ENCODE measurements at places on chromosomes 1 and 21.

- DNase-seq, result no peak
Observed at GRCh38 chr21:19993268-19993667, 1004.9 kb upstream of the NCAM2 start.

GRCh38 chr1:65083263-65083896 lies 64.6 kb upstream of the AK4 start:
- no peak for DNase-seq

GRCh38 chr1:205041001-205041715 lies 1.9 kb upstream of the CNTN2 start:
- no peak for DNase-seq

DNA sequence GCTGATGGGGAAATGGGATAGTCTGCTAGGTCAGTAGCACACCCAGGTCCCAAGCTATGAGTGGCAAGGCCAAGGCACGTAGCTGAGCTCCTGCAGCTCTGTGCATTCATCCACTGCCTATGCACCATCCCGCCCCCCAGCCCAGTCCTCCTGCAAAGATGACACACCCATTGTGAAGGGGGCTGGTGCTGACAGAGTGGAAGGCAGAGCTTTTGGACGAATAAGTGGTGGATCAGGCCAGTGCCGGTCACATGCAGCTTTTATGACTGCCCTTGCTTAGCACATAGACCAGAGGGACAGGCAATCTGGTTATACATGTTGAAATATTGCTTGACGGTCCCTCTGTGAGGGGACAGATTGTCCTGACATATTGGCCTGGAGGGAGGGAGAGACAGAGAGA lies 494.3 kb downstream of the PTPRU start:
- no peak for DNase-seq

- DNase-seq, result peak; percentile 87
Observed at GRCh38 chr1:152458384-152459185, 44.5 kb upstream of the CRNN start.

GRCh38 chr1:91160363-91161075 lies 138.7 kb upstream of the ZNF644 start:
- DNase-seq, result no peak

DNA sequence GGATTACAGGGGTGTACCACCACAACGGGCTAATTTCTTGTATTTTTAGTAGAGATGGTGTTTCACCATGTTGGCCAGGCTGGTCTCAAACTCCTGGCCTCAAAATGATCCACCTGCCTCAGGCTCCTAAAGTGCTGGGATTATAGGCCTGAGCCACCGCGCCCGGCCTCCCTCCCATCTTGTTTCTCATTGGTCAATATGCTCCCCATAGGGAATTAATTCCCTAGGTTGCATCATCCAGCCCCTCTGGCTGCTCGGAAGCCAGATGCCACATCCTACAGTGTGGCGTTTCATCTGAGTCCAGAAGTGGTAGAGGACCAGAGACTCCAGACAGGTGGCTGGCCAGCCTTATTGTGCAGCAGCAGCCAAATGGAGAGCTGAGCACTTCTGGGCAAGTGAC lies 11.5 kb upstream of the VASH2 start:
- no peak for DNase-seq

DNA sequence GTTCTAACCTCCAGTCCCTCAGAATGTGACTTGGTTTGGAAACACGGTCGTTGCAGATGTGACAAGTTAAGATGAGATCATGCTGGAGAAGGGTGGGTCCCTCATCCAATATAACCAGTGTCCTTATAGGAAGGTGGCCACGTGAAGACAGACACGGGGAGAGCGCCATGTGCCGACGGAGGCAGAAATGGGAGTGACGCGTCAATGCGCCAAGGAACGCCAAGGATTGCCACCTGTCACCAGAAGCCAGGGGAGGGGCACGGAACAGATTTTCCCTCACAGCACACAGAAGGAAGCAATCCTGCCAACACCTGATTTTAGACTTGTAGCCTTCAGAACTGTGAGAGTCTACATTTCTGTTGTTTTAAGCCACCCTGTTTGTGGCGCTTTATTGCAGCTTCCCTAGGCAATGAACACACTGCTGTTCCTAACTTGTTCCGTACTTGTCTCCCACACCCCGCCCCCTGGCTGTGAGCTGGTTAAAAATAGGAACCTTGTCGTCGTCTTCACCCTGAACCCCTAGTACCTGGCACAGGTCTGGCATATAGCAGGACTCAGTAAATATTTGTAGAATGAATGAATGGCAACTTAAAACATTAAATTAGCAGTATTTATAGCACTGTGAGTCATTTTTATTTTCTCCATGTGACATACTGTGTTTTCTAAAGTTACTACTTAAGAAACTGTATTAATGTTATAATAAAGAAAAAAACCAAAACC lies 14.2 kb downstream of the RIMS3 start:
- DNase-seq, result no peak

DNA sequence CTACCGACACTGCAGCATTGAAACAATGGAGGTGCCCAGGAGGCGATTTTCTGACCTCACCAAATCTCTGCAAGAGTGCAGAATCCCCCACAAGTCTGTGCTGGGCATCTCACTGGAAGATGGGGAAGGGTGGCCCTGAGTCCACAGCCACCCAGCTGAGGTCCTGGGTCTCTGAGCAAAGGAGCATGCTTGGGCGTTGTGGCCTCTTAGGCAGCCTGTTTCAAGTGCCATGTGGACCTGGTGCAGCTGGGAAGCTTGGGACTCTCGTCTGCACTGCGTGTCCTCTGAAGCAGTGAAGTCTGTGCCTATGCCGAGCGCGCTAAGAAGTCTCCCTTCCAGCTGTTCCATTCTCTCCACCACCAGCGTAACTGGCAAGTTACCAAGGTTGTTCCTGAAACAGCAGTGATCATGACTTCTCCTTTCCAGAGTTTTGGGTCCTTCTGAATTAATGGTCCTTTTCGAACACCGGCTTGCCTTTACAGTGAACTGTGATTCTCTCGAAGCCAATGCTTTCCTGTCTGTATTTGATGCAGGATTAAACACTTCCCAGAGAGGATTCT lies 5.0 kb upstream of the PLA2G2C start:
- DNase-seq, result no peak

DNA sequence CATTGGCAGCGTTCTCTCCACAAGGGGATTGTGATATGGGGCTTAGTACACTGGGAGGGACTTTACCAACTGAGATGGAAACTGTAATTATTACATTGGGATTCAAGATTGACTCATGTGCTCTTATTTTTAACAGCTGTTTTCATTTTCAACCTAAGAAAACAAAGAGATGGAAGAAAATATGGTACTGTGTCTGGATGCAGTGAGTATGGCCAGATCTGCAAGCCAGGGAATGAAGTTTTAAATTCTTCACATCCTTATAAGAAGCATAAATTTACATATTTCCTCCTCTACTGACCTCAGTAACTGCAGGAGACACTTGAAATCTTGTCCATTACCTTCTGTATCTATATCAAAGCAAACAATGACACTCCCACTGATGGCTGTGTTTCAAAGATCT lies 81.5 kb upstream of the EDEM3 start:
- no peak for DNase-seq

DNA sequence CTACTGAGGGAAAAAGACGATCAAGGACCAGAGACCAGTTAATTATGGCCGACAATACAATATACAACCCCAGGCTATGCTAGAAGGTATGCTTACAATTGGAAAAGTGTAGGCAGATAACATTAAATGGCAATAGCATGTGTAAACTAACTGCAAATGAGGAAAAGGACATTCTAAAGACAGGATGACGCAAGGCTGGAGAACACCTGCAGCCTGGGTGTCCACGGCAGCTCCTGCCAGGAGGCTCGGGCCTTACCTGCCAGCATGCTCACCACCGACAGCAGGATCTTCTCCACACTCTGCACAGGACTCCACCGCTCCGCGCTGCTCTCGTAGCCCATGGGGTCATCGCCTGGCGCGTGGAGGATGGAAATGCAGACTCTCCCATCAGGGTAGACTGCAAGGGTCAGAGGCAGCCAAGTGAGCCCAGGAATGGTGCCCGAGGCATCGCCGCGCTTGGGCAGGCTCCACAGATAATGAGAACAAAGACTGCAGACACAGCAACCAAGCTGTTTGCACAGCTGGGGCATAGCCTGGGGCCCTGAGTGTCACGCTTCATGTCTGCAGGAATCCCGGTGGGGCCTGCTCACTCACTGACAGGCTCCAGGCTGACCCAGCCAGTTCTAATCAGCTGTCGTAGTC lies 28.2 kb downstream of the UBE2G2 start:
- DNase-seq, result no peak

GRCh38 chr21:35063428-35064172 lies 14.5 kb upstream of the RUNX1 start:
- DNase-seq, result no peak

DNA sequence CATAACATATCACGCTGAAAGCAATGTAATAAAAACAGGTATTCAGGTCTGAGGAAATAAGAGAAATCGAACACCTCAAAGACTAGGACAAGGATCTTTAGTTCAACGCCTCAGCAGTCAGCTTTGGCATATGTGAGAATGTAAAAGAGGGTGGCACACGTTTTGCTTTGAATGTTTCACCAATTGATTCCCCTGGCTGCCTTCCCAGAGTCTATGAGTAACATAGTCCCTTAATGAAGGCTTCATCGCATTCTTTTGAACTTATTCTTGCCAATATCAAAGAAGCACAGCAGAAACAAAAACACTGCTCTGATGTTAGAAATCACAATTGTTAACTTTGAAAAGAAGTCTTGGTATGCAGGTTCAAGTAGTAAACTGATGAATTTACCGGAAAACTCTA lies 764.8 kb downstream of the ADGRL2 start:
- no peak for DNase-seq

- DNase-seq, result no peak
Observed at GRCh38 chr1:67611846-67612245, 73.2 kb upstream of the GADD45A start.

DNA sequence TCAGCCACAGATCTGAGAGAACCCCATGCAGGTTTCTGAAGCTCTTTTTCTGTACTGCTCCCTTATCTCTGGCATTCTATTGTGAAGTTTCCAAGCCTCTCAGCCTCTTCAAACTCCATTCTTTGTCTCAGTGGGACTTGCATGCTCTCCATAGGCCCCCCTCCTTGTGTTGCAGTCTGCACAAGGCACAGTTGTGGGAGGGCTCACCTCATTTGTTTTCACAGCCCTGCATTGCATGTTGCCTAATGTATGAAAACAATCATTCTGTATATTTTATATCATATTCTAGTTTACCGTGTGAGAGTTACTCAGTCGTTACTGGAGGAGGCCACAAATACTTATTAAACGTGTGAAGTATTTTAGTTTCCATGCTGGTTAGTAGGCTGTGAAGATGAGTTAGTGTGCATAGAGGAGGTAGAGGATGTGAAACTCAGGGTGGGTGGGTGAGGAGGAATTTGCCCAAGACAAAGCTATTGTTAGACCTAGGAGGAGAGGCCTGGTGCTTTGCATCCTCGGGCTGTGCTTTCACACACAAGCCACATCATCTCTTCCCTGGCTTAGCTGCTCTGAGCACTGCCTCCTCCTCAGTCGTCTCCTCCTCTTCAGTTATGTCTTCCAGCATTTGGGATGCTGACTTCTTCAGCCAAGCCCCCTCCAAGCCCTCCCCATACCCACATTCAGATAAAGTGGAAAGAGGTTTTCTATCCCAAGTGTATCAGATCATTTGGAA lies 7.8 kb upstream of the CHI3L2 start:
- DNase-seq, result no peak

GRCh38 chr21:46517361-46517760 lies 58.7 kb downstream of the DIP2A start:
- DNase-seq, result no peak

- DNase-seq, result peak; percentile 20
Observed at GRCh38 chr1:185674201-185674600, 60.0 kb upstream of the HMCN1 start.

- DNase-seq, result peak; percentile 71
Observed at GRCh38 chr1:167489571-167490340, 28.6 kb downstream of the CD247 start.

DNA sequence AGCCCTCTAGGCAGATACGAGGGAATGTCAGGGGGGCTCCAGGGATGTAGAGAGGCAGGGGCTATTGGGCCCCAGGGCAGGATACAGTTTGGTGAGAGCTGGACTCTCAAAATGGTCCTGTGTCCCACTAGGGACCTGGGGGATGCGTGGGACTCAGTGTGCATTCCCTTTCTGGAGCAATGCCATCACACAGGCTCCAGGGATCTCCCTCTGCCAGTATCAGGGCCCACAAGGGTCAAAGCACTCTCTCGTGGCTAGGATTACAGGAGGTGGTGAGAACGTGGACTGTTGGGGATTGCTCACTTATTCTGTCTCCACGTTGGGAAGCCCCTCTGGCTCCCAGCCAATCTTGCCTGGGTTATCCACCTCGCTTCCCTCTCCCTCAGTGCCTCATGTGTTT lies 25.8 kb downstream of the KIAA0319L start:
- no peak for DNase-seq

DNA sequence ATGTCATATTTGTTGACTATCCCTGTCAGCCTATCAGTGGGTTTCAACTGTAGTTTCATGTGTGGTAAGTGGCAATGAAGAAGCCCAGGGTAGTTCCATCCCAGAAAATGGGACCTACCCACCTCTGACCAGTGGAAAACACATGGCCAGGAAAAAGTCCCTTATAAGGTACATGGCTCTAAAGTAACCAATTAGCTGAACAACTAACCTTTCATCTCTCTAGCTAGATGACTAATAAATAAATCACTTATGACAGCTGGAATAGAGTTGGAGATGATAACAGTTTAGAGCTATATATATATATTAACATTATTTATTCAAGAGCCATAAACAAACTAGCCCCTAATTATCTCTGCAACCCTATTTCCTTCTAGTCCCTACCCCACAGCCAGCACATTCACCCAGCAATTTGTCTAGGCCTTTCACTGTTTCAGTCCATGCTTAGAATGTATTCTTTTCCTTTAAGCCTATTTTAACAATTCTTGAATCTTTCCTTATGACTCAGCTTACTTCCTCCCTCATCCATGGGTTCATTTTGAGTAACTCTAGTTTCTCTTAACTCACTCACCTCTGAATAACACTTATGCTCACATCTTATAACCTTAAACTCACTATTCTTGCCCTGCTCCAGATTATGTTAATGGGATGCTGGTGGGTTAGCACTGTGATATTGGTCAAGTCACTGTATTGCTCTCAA lies 83.7 kb downstream of the TNFSF18 start:
- no peak for DNase-seq

GRCh38 chr1:153944005-153944826 lies 2.3 kb downstream of the DENND4B start:
- no peak for DNase-seq

DNA sequence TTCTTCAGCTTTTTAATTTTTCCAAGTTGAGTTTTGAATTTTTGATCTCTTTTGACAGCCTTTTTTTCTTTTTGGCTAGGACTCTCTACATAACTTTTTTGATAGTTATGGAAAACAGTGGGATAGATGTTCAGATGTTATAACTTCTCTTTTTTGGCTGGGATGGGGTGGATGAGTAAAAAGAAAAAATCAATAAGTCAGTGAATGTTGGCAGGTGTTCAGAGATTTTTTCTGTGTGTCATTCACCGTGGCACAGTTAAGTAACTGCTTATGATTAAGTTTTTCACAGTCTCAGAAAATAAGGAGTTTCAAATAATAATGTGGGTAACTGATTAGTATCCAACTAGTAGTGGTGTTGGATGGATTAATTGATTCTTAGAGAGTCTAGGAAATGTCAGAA lies 24.0 kb downstream of the HS2ST1 start:
- DNase-seq, result no peak

GRCh38 chr1:197736685-197737084 lies 38.6 kb downstream of the DENND1B start:
- no peak for DNase-seq
